Stimulated activated CD8-positive, alpha-beta memory T cell treated with anti-CD3 and anti-CD28 coated beads, Interleukin-7, amount 100 ng/mL, for 4 hours (primary cell): ENCODE measurements at places on chromosomes 7 and 10.

DNA sequence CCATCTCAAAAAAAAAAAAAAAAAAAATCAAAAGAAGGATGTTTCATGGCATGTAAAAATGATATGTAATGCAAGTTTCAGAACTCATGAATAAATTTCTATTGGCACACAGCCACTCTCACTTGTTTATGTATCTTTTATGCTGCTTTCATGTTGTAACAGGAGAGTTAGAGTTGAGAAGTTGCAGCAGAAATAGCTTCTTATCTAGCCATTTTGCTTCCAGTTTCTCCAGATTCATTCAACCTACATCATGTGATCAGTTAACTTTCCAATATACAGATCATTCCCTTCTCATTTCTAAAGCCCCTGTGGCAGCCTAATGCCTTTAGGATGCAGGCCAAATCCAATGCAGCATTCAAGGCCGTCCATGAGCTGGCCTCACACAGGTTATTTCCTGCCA, 30.4 kb downstream of the ZNF786 start:
- no peak for DNase-seq

- no peak for DNase-seq
Measured at GRCh38 chr10:93071177-93071472, 2.6 kb upstream of the CYP26A1 start.

- DNase-seq: no peak
Measured at GRCh38 chr10:127250031-127250430, 53.6 kb upstream of the INSYN2A start.

- no peak for DNase-seq
Measured at GRCh38 chr7:28328822-28329660, 83.3 kb upstream of the CREB5 start.

- DNase-seq: no peak
Measured at GRCh38 chr10:71663311-71663710, 56.3 kb downstream of the C10orf105 start.

- DNase-seq: no peak
Measured at GRCh38 chr7:7761340-7761973, 43.0 kb upstream of the RPA3 start.

DNA sequence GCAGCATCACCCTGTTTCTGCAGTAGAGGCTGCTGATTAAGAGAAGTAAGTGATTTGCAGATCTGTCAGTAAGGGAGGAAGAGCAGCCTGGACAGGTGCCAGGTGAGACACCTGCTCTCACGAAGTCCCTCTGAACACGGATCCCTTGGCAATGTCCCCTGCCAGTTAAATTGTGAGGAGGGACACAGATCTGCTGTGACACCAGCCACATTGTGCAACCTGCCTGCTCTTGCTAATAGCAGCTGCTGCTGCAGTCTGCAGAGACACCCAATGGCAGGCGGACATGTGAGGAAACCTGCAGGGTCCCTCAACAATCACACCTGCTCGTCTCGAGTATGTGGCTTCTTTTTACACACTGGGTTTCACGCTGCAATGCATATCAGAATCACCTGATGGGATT, 31.9 kb downstream of the ANXA11 start:
- no peak for DNase-seq

DNA sequence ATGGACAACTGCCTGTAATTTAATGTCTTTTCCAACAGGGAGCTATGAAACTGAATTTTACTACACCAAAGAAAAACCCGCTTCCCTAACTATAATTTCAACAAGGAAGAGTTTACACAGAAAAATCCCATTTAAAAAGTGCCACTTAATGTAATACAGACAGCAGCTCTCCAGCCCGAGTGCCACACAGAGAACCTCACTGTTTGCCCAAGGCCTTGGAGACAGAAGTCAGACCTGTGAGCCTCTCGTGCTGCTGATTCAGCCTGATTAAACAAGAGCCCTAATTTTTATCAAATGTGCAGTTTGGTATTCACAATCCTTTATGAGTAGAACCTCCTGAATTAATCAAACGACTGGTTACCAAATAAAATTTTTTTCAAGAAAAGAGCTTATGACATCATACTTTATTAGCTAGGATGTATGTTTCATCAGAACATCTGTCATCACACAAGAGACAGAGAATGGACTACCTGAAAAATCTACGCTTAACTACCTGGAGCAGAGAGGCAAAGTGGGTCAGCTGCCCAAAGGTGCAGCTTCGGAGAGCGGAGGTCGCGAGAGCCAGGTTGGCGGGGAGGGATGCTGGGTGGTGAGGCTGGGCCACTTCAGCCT, 543.6 kb downstream of the SDK1 start:
- no peak for DNase-seq

GRCh38 chr7:140212100-140212881, 35.5 kb upstream of the KDM7A start:
- DNase-seq: no peak

- DNase-seq: no peak
Measured at GRCh38 chr7:150660939-150661613, 24.4 kb upstream of the GIMAP2 start.

- DNase-seq: no peak
Measured at GRCh38 chr7:108094933-108095710, 35.0 kb downstream of the LAMB4 start.

DNA sequence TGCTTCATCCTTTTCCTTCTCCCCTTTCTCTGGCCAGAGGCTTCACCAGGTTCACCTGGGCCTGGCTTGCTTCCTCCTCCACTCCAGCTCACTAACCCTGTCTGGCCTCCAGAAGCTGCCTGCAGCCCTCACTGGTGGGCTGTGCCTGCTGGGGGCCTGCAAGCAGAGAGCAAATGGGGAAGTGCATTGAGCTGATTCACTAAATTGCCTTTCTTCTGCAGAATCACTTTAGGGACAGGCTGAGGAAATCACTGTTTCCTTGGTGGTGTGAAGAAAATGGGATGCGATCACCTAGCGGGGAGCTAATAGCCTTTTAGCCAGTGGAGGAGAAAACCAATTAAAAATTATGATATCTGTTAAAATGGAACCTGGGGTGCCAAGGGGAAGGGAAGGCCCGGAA, 3.0 kb downstream of the RET start:
- DNase-seq: no peak

GRCh38 chr7:4715410-4715776, 33.3 kb downstream of the FOXK1 start:
- DNase-seq: no peak

- peak; percentile 5 for DNase-seq
Measured at GRCh38 chr7:155580367-155580766, 34.0 kb upstream of the CNPY1 start.

DNA sequence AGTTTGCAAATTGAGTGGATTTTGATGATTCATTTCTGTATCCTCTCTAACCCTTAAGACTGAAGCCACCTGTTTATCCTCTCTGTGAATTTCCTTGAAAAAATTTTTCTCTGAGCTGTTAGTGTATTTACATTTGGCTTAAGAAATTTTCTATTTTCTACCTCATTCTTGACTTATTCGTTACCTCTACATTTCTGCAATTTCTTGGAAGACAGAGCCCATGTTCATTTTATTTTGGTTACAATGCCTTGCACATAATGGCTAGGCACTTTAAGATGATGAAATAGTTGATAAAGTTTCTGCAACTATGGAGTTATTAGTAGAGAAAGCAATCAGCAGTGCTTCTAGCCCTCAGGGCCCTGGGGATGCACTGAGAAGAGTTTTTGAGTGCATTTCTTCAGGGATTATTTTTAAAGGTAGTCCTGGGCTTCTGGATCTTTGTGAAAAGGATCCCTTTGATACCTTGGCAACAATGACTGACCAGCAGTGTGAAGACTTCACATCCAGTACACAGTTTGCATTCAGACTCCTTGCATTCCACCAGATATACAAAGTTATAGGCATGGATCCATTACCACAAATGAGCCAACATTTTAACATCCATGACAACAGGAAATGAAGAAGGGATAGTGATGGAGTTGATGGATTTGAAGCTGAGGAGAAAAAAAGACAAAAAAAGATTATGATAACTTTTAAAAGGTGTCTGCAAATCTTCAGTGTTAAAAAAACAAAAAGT, 68.2 kb downstream of the CH25H start:
- no peak for DNase-seq

GRCh38 chr10:118698421-118698820, 56.3 kb downstream of the CACUL1 start:
- DNase-seq: peak; percentile 84

- no peak for DNase-seq
Measured at GRCh38 chr7:88546808-88547207, 212.7 kb upstream of the ZNF804B start.

- no peak for DNase-seq
Measured at GRCh38 chr10:22992075-22992474, 64.2 kb downstream of the ARMC3 start.

DNA sequence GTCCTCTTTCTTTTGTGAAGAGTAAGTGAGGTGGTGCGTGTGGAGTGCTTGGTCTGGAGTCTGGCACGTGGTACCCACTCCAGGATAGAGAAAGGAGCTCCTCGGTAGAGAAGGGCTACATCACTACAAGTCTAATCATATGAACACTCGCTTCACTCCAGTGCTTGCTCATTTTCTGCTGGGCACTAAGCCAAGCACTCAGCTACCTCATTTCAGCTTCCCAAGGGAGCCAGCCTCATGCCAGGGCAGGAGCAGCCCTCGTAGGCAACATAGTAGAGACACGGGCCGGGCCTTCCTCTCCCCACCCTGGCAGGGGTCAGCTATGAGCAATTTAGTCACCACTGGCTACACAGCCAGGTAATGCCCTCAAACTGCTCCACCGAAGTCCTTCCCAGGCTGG, 11.4 kb upstream of the HSPA12A start:
- DNase-seq: no peak

DNA sequence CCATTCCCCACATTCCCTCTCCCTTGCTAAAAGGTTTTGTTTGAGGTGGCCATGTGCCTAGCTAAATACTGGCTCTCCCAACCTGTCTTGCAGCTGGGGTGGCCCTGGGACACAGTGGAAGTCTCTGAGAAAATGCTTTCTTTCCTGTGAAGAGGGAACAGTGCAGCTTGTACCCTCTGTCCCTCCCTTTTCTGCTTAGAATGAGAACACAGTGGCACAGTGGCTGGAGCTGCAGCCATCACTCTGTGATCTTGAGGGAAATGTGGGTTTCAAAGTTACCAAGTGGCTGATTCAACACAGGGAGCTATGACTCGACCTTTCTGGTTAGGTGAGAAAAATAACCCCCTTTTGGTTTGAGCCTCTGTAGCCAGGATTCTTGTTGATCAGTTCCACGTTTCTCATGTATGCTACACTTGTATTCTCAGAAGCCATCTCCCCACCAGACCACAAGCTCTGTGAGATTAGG, 62.7 kb upstream of the CARD11 start:
- DNase-seq: no peak

DNA sequence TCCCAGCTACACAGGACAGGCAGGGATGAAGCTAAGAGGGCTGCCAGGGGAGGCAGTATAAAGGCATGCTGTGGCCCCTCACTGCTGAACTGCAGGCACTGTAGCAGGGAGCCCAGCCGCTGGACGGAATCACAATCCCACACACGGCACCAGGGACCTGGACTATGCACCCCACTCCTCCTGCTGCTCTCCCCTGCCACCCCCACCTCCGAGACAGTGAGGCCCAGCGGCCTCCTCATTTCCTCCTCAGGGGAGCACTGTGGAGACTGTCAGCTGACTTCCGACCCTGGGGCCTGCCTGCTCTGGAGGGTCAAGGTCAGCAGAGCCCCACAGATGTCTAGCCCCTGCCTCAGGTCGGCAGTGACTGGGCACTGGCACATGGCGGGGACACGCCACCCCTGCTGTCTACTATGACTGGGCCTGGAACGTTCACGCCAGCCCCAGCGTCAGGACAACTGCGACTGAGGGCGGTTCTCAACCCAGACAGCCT, 92.7 kb downstream of the FAM53B start:
- DNase-seq: no peak

- no peak for DNase-seq
Measured at GRCh38 chr10:48981310-48981907, 41.8 kb upstream of the LRRC18 start.

DNA sequence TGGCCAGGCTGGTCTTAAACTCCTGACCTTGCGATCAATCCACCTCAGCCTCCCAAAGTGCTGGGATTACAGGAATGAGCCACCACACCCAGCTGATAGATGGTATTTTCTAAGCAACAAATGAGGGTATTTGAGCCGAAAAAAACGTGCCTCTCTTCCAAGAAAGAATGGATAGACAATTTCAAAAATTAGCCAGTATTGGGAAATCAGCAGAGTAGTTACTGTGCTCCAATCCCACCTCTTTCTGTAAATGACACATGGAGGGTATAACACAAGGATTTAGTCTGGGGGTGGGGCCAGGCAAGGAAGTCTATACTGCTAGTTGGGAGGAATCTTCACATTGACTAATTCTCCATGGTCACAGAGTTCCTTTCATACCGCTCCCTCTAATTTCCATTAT, 9.2 kb upstream of the BPGM start:
- DNase-seq: no peak

GRCh38 chr7:85041605-85042216, 145.1 kb downstream of the SEMA3D start:
- no peak for DNase-seq

- DNase-seq: no peak
Measured at GRCh38 chr10:76085002-76085816, 653.8 kb downstream of the LRMDA start.

- no peak for DNase-seq
Measured at GRCh38 chr10:22343731-22344130, 1.6 kb upstream of the SPAG6 start.

GRCh38 chr10:104254493-104255310, at the start of gene GSTO1:
GSTO1 (plus strand) TSS chr10:104254892; CDS start chr10:104254929, 37 bp downstream.
- no peak for DNase-seq

DNA sequence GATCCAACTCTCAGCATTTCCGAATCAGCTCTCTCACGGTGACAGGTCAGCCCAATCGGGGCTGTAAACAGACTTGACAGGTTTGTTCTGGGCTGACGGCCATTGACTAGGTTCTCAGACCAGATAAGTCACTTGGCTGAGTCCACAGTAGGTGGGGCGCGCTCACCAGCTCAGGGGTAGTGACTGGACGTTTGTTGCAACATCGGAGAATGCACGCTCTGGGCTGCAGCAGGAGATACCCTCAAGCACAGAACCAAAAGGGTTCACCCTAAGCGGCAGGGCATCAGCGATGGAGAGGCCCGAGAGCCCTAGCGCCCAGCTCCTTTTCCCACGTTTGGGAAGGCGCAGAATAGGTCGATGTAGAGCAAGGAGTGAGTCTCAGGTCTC, 1.8 kb downstream of the KLLN start:
- peak; percentile 12 for DNase-seq

DNA sequence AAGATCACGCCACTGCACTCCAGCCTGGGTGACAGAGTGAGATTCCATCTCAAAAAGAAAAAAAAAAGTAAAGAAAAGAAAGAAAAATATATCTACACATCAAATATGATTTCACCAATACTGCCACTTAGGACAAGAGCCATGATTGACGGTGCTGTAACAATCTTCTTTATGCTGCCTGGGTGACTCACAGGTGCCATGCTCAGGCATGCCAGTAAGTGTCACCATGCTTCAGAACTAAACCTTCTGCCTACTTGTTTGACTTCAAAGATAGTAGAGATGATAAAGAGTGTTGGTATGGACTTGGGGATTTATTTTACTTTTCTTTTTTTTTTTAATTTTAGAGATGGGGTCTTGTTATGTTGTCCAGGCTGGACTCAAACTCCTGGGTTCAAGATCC, 33.6 kb upstream of the DNMBP start:
- DNase-seq: no peak
